Sigmoid colon (tissue), 7 donors: ENCODE measurements at places on chromosomes 16 and 17.
A peak's percentile ranks its signal among the peaks of the same experiment; 100 is the strongest.

- peak; percentile 86 for DNase-seq
Observed at GRCh38 chr16:48498769-48499631, 111.0 kb downstream of the N4BP1 start.

DNA sequence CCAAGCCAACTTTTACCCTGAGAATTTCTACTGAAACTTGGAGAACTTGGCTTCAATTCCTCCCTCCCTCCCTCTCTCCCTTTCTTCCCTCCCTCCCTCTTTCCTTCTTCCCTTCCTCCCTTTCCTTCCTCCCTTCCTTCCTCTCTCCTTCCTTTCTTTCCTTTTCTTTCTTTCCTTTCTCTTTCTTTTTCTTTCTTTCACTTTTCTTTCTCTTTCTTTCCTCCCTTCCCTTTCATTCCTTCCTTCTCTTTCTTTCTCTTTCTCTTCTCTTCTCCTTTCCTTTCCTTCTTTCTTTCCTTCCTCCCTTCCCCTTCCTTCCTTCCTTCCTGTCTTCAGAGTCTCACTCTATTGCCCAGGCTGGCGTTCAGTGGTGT lies 268.1 kb upstream of the SDK2 start:
- DNase-seq = no peak

GRCh38 chr16:81745704-81746558 lies 33.2 kb upstream of the PLCG2 start:
- peak; percentile 83 for DNase-seq

GRCh38 chr16:2149630-2150417 lies 1.4 kb downstream of the RAB26 start:
- DNase-seq = no peak

- no peak for DNase-seq
Observed at GRCh38 chr17:44598329-44598728, 41.0 kb downstream of the FZD2 start.

GRCh38 chr16:74296104-74296431 lies 546 bp upstream of the PSMD7 start:
- DNase-seq = no peak

- no peak for DNase-seq
Observed at GRCh38 chr17:16037636-16038035, 38.0 kb downstream of the TTC19 start.

GRCh38 chr16:30570636-30571444 lies 674 bp downstream of the ZNF688 start:
- peak; percentile 77 for DNase-seq

DNA sequence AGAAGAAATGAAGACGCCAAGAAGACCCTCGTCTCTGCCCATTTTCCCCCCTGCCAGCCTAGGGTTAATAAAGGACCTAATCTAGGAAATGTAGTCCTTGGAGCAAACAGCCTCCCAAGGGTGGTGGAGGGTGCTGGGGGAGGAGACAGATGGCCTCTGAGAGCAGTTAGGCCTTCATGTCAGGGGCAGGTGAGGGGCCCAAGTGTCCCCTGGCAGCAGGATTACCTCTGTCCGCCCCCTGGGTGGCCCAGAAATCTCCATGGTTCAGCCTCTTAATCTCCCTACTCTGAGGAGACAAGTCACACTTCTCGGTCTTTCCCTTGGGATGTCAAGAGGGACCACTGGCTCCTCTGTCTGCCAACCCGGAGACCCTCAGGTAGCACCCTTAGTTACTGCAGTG lies 365.4 kb upstream of the TNRC6C start:
- DNase-seq = peak; percentile 35

DNA sequence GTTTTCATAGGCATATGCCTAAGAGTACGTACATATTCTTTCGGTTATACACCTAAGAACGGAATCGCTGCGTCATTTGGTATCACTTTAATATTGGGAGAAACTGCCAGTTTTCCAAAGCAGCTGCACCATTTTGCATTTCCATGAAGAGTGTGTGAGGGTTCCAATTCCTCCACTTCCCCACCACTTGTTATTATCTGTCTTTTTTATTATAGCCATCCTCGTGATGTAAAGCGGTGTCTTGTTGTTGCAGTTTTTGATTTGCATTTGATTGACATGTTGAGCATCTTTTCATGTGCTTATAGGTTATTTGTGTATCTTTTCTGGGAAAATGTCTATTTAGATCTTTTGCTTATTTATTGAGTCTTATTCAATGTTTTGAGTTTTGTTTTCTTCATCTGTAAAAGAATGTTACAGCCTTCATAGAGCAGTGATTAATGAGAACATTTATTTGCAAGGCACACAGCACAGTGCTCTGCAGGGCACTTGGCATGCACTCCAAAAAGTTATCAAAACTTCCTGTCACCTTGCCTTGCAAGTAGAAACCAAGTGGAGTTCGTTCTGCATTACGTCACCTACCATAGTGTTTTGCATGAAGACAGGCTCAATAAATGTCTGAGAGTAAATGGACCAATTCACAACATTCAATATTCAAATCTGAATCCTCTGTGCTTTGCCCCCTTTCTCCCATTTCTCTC lies 26.6 kb upstream of the ST6GALNAC1 start:
- DNase-seq = peak; percentile 29

- no peak for DNase-seq
Observed at GRCh38 chr17:2155573-2155972, 100.7 kb downstream of the HIC1 start.

GRCh38 chr17:68222606-68223005 lies 25.2 kb upstream of the AMZ2 start:
- no peak for DNase-seq

- DNase-seq = no peak
Observed at GRCh38 chr16:53664724-53665345, 38.8 kb downstream of the RPGRIP1L start.

DNA sequence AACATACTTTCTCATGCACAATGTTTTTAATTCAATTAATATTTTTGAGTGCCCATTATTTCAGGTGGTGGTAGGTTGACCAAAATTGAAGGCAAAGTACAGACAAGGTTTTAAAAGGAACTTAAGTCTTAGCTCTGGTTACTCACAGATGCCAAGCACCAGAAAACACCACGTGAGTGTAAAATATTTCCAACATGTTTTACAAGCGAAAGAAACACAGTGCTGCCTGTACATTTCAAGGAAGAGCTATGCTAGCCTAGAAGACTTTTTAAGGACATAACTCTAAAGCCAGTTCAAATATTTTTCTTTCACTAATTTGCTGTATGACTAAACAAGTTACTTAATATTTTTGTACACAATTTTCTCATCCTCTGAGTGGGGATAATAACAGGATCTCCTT lies 736.4 kb upstream of the GOT2 start:
- no peak for DNase-seq

GRCh38 chr16:50609471-50609870 lies 61.3 kb downstream of the NKD1 start:
- DNase-seq = peak; percentile 84

- no peak for DNase-seq
Observed at GRCh38 chr17:78118801-78119241, 9.7 kb downstream of the TMC6 start.

GRCh38 chr17:2691069-2691871 lies 20.3 kb downstream of the CLUH start:
- DNase-seq = no peak

DNA sequence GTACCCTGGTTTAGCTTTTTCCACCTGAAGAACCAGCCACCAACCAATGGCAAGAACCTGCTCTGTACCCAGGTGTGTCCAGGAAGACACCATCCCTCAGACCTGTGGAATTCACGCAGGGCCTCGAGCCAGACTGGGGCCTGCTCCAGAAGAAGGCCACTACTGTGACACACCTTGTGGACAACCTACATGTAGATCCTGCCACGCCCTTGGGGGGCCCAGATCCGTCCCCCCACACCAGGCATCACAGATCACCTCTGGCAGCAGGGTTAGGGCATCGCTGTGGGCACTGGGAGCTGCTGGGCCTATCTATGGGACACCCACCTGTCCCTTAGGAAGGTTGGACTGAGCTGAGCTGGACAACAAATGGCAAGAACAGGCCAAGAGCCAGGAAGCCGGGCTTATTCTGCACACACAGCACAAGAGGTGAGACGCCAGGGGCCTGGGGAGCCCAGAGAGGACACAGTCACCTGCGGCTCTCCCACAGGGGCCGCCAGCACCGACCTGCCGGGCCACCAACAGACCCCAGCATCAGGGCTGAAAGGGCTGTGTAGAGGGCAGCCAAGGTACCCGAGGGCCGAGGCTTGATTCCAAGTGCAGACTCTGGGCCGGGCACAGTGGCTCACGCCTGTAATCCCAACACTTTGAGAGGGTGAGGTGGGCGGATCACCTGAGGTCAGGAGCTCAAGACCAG lies 7.7 kb downstream of the FAAP100 start:
- no peak for DNase-seq

DNA sequence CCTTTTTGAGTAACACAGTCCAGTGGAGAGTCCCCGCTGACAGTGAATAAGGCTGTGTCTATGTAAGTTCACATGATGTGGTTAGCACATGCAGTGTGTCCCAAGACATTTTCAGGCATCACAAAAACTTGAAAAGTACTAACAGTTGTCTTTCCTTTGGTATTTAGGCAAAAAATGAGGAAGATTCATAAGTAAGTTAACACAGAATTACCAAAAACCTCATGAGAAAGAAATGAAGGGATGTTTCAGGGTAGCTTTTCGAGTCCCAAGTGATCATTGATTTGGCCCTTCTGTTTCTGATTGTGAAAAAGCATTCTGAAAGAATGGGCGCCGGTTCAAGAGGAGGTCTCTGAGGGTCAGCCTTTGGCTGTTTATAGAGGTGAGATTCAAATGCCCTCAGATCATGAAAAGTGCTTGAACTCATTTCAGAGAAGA lies 529 bp upstream of the ASPA start:
- DNase-seq = no peak

GRCh38 chr16:74168445-74168844 lies 128.2 kb upstream of the PSMD7 start:
- DNase-seq = no peak

DNA sequence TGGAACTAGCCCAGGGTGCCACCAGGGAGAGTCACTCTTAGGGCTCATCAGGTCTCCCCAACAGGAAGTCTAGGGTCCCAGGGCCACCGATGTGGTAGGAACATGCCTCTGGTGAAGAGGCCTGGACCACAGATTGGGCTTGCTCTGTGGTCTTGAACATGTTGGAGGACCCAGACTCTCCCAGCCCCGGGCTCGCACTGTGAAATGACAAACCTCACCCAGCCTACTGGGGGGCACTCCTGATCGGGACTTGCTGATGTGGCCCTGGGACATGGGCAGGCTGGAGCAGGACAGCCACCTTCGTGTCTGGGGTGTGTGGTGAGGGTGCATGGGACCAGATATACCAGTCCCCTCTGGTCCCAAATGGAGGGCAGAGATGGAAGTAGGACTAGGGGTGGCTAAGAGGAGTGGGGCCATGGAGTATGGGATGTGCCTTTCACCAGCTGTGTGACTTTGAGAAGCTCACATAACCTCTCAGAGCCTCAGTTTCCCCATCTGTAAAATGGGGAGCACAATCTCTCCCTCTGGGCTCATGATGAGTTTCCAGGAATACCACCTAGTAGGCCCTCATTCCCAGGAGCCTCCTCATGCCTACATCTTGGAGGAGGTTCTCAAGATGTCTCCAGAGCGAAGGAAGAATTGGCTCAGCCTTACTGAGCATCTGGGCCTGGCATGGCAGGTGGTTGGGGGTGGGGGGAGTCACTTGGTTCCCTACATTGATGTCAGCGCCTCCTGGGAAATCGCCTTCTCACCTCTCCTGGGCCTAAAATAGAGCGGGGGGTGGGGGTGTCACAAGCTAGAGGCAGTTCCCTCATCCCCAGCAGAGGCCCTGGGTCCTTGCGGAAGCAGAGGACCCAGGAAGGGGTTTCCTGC lies 1.5 kb upstream of the ADAM11 start:
- no peak for DNase-seq

DNA sequence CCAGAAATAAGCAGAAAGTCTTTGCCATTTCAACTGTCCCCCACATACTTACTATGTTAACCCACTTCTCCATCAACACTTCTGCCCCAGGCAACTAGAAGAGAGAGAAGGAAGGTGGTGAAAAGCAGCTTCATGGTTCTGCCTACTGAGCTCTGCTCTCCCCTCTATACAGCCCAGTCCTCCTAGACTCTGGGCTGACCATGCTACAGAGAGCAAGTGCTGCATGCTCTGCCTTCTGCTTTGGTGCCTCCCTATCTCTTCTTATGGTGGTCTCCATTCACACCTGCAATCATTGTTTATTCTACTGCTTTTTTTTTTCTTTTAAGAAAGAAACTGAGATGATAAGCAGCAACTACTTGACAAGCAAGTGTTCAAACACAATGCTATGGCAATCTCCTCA lies 20.3 kb upstream of the CD300E start:
- no peak for DNase-seq

DNA sequence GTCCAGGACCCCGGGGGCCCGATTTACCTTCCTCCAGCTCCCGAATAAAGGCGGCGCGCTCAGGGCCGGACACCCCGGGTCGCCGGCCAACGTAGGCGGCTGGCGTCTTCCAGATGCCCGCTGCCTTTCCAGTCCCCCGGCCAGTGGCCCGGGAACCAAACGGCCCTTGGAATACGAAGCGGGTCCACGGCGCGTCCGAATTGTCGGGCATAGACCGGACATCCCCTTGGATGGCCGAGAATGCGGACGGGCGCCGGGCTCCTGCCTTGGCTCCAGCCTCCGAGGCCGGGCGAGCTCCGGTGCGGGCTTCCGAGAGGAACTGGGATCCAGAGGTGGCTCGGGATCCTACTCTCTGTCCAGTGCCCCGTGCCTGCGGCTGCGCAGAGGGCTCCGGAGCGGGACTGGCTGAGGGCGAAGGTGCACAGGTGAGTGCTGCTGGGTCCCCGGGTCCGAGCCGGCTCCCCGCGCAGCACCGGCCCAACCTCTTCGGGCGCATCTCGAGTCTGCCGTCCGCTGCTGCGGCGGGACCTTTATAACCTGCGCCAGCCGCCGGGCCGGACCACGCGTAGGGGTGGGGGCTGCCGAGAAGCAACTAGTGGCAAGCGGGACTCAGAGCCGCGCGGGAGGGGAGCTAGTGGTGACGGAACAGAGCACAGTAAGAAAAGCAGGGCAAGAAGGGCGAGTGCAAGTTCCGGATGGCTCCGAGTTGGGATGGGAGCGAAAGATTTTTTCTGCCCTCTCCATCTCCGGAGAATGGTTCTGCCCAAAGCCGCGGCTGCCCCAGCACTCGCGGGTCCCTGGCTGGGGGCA lies at the start of gene HAP1:
Gene HAP1 (minus strand): TSS at position 505 of the 810 bp plus-strand sequence. CDS start 9 bp downstream, at position 496.
- no peak for DNase-seq

DNA sequence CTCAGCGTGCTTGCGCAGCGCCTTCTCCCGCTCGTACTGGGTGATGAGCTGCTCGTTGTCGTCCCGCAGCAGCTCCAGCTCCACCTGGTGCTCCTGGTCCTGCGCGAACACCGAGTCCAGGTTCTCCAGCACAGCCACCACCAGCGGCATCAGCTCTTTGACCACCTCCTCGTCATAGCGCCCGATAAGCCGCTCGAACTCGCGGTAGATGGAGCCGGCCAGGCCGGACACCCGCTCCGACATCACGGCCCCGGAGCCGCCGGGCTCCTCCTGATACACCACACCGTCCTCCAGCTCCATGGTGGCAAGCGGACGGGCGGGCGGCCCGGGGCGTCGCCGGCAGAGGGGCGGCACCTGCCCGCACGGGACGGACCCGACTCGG lies 320 bp downstream of the SPAG9 start:
- DNase-seq = peak; percentile 81

- DNase-seq = no peak
Observed at GRCh38 chr16:86410081-86410480, 100.2 kb upstream of the FOXF1 start.

GRCh38 chr16:3838600-3839401 lies 41.7 kb downstream of the CREBBP start:
- no peak for DNase-seq
